Transverse colon (tissue), 4 donors: ENCODE measurements at places on chromosomes 6 and 20. TPM values are rescaled to one million over a fixed set of nuclear protein-coding genes. Genes with fewer than 3 reads are reported as not detected.

Gene CLPSL2
- total RNA-seq, result not detected

Gene BCAS4
- 4.0 TPM for total RNA-seq

Gene XPO5
- 17.9 TPM for total RNA-seq

Gene TFAP2B
- not detected for total RNA-seq

Gene KCNK15
- not detected for total RNA-seq

Gene KIF25
- total RNA-seq, result not detected

Gene UST
- 7.8 TPM for total RNA-seq

Gene RIPPLY2
- total RNA-seq, result not detected

Gene HLA-DOA
- 3.7 TPM for total RNA-seq

Gene SPTLC3
- total RNA-seq, result 2.6 TPM

Gene NINL
- total RNA-seq, result 4.0 TPM

Gene FRK
- 13.3 TPM for total RNA-seq

DNA sequence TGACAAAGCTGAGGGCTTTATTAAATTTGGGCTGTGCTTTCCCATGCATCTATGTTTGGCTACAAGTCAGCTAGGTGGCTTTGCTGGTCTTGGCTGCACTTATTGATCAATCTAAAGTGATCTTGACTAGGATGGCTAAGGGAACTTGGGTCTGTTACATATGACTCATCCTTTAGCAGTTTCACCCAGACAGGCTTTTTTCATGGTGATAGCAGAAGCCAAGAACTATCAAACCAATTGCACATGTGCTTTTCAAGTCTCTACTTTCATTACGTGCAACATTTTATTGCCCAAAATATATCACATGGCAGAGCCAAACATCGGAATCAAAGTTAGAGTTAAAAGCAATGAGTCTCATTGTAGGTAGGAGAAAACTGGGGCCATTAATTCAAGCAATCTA lies 626.3 kb downstream of the TENT5A start:
- H3K4me1 ChIP-seq, result no peaks in the 10 kb centered on the region
- DNase-seq, result no peak
- no peak overlapping the region for H3K27ac ChIP-seq
- no peaks in the 10 kb centered on the region for H3K36me3 ChIP-seq
- H3K4me3 ChIP-seq, result no peak overlapping the region

DNA sequence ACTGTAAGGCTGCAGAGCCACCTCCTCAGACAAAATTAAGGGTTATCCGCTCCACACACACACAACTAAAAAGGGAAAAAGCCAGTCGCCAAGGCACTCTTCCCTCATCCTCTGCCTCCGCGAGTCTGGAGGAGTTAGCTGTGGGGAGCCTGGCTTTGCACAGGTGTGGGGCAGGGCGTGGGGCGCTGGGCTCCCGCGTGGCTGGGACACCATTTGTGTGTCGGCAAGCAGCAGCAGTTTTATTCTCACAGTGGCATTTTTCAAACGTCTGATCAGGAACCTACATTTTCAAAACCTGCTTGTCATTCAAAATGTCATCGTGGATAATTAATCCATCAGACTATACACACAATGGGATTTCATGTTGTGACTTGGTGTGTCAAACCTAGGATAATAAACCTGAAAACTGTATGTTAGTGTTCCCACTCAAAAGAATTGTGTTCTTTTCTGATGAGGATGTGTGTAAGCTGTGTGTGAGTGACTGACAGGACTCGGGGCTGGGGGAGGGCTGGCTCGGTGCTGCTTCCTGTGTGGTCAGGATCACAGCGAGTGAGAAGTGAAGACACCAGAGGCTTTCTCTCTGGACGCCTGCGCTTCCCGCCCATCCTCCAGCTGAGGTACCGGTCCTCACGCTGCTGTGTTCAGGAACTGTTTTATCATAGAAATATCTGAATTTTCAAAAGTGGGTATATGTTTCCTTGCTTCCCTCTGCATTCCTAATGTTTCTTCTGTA lies 83.1 kb downstream of the IRF4 start:
- H3K27me3 ChIP-seq, result peaks cover 3% of the 10 kb centered on the region
- H3K4me3 ChIP-seq, result no peak overlapping the region

DNA sequence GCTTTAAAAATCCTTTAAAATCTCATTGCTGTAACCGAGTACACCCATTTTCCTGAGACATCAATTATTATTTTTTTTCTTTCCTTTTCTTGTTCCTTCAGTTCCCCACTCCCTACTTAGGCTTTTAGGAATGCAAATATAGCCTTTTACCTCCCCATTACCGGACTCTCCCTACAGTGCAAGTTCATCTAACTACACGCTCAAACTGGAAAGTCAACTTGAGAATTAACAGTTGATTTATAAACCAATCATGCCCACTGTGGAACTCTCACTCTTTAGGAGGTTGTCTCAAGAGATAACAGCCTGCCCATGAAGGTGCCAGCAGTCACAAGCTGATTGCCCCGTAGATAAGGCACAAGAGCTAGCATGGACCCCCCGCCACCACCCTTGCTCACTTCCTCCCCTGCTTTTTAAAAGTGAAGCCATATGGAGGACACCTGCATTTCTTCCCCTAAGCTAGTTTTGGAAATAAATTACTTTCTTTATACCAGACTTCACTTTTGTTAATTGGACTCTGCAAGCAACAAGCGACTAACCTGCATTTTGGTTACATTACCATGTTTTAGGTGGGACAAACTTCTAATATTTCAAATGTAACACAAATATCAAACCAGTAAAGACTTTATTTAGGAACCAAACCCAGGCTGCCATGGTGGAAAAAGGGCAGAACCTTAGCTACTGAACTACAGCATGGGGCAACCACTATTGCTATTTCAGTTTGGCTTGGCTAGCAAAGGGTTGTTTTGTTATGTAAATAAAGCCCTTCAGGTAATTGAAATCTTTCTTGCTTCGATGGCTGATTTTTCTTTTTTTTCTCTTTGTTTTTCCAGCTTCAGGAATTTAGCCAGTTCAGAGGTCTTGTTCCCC lies 34.9 kb downstream of the UBD start:
- H3K27me3 ChIP-seq, result no peaks in the 10 kb centered on the region
- H3K4me1 ChIP-seq, result no peaks in the 10 kb centered on the region
- H3K36me3 ChIP-seq, result no peaks in the 10 kb centered on the region
- no peak overlapping the region for H3K4me3 ChIP-seq

GRCh38 chr20:59378396-59378795 lies 78.0 kb downstream of the EDN3 start:
- H3K4me1 ChIP-seq, result no peaks in the 10 kb centered on the region
- H3K27me3 ChIP-seq, result peaks cover 22% of the 10 kb centered on the region
- no peak overlapping the region for H3K4me3 ChIP-seq
- no peak overlapping the region for H3K27ac ChIP-seq
- DNase-seq, result no peak
- no peaks in the 10 kb centered on the region for H3K36me3 ChIP-seq

DNA sequence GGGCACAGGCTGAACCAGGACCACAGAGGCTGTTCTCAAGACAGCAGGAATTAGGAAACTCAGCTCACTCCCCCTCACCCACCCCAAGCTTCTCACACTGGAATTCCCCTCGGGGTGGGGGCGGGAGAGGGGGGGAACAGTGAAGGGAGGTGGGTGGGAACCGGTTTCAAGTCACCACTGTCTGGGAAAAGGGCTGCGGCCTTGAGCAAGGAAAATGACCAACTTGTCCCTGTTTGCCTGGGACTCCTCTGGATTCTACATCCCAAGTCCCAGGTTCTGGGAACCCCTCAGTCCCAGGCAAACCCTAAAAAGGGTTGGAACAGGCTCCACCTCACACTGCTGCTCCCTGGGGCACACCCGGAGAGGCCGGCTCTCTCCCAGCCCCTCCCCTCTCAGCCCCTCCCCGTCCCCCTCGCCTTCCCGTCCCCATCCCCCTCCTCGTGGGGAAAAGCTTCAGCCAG lies 230.7 kb downstream of the TFAP2C start:
- no peak for DNase-seq
- H3K36me3 ChIP-seq, result no peaks in the 10 kb centered on the region
- peak overlapping the region; percentile 54 for H3K27ac ChIP-seq
- H3K27me3 ChIP-seq, result no peaks in the 10 kb centered on the region
- H3K4me3 ChIP-seq, result no peak overlapping the region

DNA sequence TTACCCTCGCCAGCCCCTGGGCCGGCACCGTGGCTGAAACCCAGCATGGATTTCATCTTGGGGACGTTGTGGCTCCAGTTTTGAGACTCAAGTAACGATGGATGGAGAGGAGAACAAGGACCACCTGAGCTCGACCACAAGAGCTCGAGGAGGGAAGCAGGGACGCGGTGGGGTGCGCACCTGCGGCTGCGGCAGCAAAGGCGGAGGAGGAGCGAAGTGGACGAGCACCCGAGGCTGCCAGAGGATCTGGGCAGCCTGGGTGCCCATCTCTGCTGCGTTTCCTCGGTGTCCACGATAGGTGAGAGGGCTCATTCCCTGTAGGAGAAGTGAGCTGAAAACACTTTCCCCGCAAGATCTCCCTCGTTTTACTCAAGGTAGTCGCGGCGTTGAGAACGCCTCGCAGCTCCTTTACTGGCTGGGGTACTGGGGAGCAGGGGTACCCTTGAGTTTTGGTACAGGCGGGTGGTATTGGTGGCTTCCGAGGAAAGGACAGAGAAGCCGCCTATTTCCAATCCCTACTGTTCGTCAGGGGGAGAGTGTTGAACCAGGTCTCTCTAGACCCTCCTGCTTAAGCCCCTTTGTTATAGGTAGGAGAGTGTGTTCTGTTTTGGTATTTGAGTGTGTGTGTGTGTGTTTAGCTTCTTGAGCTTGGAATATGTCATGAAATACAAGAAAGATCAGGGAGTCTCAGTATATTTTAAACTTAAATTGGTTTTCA lies 137.7 kb downstream of the TRIM27 start:
- H3K27me3 ChIP-seq, result peaks cover 100% of the 10 kb centered on the region
- peaks cover 4% of the 10 kb centered on the region for H3K4me1 ChIP-seq
- no peaks in the 10 kb centered on the region for H3K36me3 ChIP-seq
- no peak for DNase-seq
- H3K4me3 ChIP-seq, result no peak overlapping the region
- no peak overlapping the region for H3K27ac ChIP-seq

- no peaks in the 10 kb centered on the region for H3K27me3 ChIP-seq
- DNase-seq, result no peak
- H3K4me1 ChIP-seq, result peaks cover 11% of the 10 kb centered on the region
- no peak overlapping the region for H3K4me3 ChIP-seq
- peak overlapping the region; percentile 34 for H3K27ac ChIP-seq
These were observed 39.8 kb downstream of the HLA-A start for GRCh38 chr6:29982097-29982496.

GRCh38 chr6:25165177-25165576 lies 114.0 kb upstream of the CARMIL1 start:
- no peak overlapping the region for H3K4me3 ChIP-seq
- no peaks in the 10 kb centered on the region for H3K36me3 ChIP-seq
- H3K27me3 ChIP-seq, result no peaks in the 10 kb centered on the region

- H3K36me3 ChIP-seq, result no peaks in the 10 kb centered on the region
- H3K4me3 ChIP-seq, result no peak overlapping the region
- H3K27me3 ChIP-seq, result no peaks in the 10 kb centered on the region
- H3K4me1 ChIP-seq, result peaks cover 49% of the 10 kb centered on the region
- peak overlapping the region; percentile 51 for H3K27ac ChIP-seq
These were observed 34.9 kb downstream of the SHLD1 start for GRCh38 chr20:5785146-5785545.

DNA sequence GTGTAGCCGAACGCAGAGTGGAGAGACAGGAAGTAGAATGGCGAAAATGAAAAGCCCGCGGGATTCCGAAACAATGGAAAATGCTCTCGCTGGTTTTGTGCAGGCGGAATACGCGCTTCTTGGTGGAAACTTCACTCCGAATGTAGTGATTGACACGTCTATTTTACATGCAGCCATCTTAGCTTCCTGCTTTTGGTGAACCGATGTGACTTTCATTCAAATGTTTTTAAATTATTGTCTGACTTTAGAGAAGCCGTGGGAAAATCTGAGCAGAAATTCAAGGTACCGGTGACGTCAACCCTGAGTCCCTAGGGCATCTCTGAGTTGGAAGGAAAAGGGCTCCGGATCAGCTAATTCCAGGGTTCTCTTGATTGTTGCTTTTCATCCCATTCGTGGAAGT lies 11.4 kb downstream of the GPX5 start:
- DNase-seq, result no peak
- H3K27ac ChIP-seq, result no peak overlapping the region
- H3K36me3 ChIP-seq, result no peaks in the 10 kb centered on the region

- no peaks in the 10 kb centered on the region for H3K36me3 ChIP-seq
- H3K4me3 ChIP-seq, result no peak overlapping the region
- H3K4me1 ChIP-seq, result peaks cover 20% of the 10 kb centered on the region
- no peaks in the 10 kb centered on the region for H3K27me3 ChIP-seq
- DNase-seq, result peak; percentile 45
These were observed 94.0 kb upstream of the NHSL1 start for GRCh38 chr6:138593124-138593877.

DNA sequence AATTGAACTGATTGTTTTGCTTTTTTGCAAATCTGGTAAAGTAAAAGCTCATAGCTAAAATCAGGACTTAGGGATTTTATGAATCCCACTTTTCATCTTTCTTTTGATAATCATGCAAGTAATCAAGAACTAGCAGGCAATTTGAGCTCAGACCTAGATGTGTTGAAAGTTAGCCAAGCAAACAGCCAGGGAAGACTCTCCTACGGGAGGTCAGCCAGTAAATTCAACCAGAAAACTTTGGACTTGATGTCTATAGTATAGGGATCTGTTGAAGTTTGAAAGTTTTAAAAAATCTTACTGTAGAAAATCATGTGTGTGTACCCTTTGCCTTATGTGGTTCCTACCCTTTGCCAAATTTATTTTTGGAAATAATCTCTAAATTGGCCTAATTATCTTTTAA lies 95.0 kb upstream of the TPD52L1 start:
- H3K4me3 ChIP-seq, result no peak overlapping the region
- H3K27me3 ChIP-seq, result no peaks in the 10 kb centered on the region
- peaks cover 9% of the 10 kb centered on the region for H3K4me1 ChIP-seq

GRCh38 chr20:45933266-45934045 lies 1.0 kb upstream of the PCIF1 start:
- H3K4me3 ChIP-seq, result peak overlapping the region; percentile 99
- no peaks in the 10 kb centered on the region for H3K36me3 ChIP-seq
- H3K4me1 ChIP-seq, result peaks cover 10% of the 10 kb centered on the region
- H3K27ac ChIP-seq, result peak overlapping the region; percentile 100
- DNase-seq, result peak; percentile 79

GRCh38 chr6:163392533-163392932 lies 22.0 kb upstream of the QKI start:
- no peak for DNase-seq
- H3K27me3 ChIP-seq, result no peaks in the 10 kb centered on the region
- no peak overlapping the region for H3K27ac ChIP-seq
- peaks cover 6% of the 10 kb centered on the region for H3K4me1 ChIP-seq
- H3K36me3 ChIP-seq, result no peaks in the 10 kb centered on the region

DNA sequence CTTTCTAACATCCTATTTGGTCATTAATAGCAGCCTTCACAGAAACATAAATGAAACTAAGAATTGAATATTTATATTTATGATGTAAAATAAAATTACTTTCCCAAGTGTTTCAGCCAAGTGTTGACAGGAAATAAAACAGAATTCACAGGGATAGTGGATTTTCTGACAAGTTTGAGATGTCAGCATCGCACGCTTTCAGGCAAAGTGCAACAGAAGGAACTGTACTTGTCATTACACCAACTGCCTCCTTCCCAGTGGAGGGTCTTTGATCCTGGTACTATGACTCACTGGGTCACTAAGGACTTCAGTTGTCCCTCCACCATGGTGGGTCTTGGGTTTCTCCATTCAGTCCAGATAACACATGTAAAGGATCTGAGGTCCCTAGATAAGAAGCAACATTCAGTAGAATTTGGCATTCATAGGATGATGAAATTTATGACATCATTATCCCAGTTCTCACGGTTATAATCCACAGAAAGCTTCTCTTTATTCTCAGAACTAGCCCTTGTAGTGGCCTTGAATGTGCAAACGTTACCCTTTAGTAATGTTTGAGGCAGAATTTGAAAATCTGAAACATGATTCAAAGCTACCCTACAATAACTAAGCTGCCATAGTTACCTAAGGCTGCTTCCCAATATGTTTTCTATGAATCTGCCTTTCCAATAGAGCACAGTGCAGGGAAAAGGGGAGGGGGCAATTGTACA lies 3.8 kb upstream of the TNFAIP3 start:
- H3K36me3 ChIP-seq, result no peaks in the 10 kb centered on the region
- H3K27ac ChIP-seq, result peak overlapping the region; percentile 18
- H3K4me3 ChIP-seq, result no peak overlapping the region
- DNase-seq, result no peak
